ENCODE measurements at places on chromosomes 4 and X.
A peak's percentile ranks its signal among the peaks of the same experiment; 100 is the strongest.

- DNase-seq, result no peak
Observed at GRCh38 chr4:176238826-176239225, 30.2 kb downstream of the ASB5 start.

DNA sequence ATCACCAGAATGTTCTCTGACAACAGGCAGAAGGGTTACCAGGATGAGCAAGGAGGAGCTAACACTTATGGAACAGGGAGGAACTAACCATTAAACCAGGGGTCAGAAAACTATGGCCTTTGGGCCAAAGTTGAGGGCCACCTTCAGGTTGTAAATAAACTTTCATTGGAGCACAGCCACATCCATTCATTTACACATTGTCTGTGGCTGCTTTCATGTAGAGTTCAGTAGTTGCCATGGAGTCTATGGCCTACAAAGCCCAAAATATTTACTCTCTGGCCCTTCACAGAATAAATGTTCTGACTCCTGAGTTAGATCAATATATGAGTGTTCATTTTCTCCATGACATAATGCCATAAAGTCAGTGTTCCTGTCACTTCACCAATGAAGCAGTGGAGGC is 13.2 kb upstream of the HCCS start:
- DNase-seq, result no peak

DNA sequence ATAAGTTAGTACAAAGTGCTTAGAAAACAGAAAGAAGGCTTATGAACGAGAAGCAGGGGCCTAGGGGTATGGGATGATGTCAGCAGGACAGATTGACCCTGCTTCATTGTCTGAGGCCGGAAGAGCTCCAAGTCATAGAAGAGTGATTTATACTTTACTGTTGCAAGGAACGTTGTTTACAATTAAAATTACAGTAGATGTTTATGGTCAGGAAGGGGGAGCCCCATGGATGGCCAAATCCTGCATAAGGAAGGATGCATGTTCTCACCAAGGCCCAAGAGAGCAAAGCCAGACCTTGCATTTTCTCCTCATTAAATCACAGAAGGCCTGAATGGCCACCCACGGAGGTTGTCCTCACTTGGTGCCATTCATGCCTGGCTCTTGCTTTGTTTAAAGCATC is 115.3 kb downstream of the LDB2 start:
- no peak for DNase-seq

DNA sequence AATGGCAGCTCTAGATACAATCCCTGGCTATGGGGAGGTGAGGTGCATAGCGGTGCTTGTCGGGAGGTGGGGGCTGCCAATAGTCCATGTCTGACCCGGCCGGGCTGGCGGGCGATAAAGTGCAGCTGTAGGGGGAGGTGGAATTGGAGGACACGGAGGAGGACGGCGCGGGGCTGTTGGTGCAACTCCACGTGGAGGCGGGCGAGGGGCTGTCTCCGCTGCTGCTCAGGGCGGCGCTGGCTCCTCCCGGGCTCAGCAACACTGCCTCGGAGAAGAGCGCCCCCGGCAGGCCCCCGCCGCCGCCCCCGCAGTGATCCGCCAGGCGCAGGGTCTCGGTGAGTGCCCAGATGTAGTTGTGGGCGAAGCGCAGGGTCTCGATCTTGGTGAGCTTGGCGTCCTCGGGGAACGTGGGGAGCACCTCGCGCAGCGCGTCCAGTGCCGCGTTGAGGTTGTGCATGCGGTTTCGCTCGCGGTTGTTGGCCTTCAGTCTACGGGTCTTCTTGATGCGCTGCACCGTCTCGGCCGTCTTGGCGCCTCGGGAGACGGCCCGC is 1.3 kb downstream of the NEUROG2 start:
- DNase-seq, result no peak

GRCh38 chrX:129116676-129117470 is 406.4 kb downstream of the SMARCA1 start:
- no peak for DNase-seq

- DNase-seq, result no peak
Observed at GRCh38 chr4:77349796-77350195, 192.8 kb downstream of the CCNG2 start.

- no peak for DNase-seq
Observed at GRCh38 chrX:12614266-12614665, 176.9 kb upstream of the PRPS2 start.

DNA sequence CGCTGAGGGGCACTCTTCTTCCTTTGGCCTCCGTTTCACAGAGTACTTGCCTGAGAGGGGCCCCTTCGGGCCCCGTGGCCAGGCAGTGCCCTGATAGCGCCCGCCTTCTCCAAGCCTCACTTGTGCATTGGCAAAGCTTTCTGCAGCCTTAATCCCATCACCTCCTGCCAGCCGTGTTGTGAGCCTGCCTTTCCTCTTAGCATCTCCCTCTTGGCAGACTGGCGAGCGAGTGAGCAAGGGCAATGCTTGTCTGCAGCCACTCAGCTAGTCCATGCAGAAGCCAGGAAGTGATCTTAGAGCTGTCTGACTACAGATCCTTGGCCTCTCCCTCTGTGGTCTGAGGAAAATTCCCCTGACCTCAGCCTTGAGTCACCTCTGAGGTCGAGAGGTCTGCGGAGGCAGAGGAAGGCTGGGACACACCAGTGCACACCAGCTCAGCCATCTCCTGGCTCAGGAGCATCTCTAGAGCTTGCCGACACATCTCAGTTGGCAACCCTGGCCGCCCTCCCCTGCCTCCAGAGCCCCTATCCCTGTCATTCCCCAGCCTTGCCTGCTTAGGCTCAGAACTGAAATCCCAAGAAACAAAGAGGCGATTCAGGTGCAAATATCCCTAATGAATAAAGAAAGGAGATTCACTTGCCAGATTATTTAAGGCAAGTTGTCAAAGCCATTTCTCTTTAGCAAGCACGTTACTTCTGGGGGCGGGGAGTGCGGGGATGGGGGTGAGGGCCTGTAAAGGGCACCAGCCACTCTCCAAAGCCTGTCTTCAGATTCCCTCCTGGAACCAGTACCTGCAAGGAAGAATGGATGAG is 143.5 kb upstream of the MAMLD1 start:
- no peak for DNase-seq

- no peak for DNase-seq
Observed at GRCh38 chr4:145388043-145388442, 93.6 kb upstream of the SMAD1 start.

GRCh38 chrX:152819732-152820131 is 10.8 kb downstream of the CETN2 start:
- no peak for DNase-seq

- no peak for DNase-seq
Observed at GRCh38 chr4:23945451-23946017, 55.7 kb upstream of the PPARGC1A start.

- DNase-seq, result no peak
Observed at GRCh38 chrX:22559506-22559905, 286.8 kb downstream of the CBLL2 start.

GRCh38 chr4:186161138-186161537 is 30.2 kb upstream of the CYP4V2 start:
- DNase-seq, result no peak

- DNase-seq, result no peak
Observed at GRCh38 chr4:47274901-47275300, 188.6 kb downstream of the COMMD8 start.

DNA sequence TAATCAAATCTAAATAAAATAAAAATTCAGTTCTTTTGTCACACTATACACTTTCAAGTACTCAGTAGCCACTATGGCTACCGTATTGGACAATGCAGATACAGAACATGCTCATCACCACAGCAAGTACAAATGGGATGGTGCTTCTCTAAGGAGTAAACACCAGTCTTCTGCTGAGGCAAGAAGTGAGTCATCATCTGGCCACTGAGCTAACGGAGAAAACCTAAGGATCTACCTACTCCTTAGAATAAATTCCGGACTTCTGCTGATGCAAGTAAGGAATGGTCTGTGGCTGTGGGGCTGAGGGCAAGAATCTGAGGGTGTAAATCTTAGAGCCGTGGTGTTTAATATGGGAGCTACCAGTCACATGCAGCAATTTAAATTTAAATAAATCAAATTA is 11.3 kb upstream of the RBMXL3 start:
- DNase-seq, result no peak

- DNase-seq, result no peak
Observed at GRCh38 chr4:48195853-48196252, 61.8 kb upstream of the TXK start.

- DNase-seq, result no peak
Observed at GRCh38 chr4:77706717-77707116, 101.1 kb downstream of the CXCL13 start.

GRCh38 chr4:39456946-39457763 is 1.6 kb downstream of the RPL9 start:
- DNase-seq, result no peak

GRCh38 chr4:7980036-7980435 is 40.4 kb upstream of the AFAP1 start:
- no peak for DNase-seq

DNA sequence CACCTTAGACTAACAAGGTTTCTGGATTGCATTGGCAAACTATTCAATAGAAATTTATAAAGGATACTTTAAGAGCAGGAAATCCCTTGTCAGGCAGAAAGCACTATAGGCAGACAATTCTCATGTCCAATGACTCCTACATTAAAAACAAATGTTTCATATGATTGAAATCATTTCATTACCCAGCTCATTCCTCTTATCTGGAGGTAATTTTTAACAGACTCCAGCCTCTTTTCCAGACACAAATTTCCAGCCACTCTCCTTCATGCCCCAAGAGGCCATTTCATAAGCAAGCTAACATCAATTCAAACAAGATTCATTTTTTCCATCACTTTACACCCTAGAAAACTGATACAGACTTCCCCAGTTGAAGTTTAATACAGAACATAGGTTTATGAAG is 495.1 kb upstream of the FRG1 start:
- DNase-seq, result no peak

- DNase-seq, result no peak
Observed at GRCh38 chrX:20320461-20321159, 53.9 kb upstream of the RPS6KA3 start.

GRCh38 chrX:96440941-96441340 is 243.7 kb upstream of the DIAPH2 start:
- DNase-seq, result no peak

DNA sequence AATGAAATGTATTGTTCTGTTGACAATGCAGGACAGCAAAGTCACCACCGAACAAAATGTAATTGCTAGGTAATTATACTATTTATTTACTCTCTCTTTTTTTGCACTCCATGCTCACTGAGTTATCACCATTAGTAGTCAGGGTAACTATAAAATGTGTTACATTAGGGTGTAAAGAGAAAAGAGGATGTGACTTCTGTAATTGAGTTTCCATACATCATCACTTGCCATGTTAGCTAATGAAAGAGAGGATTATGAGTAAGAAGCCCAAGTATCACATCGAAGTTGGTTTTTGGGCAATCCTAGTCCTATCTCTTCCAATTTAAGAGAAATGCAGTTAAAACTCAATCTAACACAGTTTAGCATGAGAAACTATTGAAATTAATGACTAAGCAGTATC is 7.6 kb downstream of the ZXDA start:
- no peak for DNase-seq

- peak; percentile 69 for DNase-seq
Observed at GRCh38 chr4:26083987-26084386, 170.0 kb downstream of the SMIM20 start.

GRCh38 chrX:148309413-148309812 is 191.0 kb upstream of the AFF2 start:
- DNase-seq, result no peak

- DNase-seq, result no peak
Observed at GRCh38 chr4:107037199-107037584, 1.1 kb upstream of the DKK2 start.

- no peak for DNase-seq
Observed at GRCh38 chr4:68606240-68606639, 30.1 kb upstream of the UGT2B17 start.

DNA sequence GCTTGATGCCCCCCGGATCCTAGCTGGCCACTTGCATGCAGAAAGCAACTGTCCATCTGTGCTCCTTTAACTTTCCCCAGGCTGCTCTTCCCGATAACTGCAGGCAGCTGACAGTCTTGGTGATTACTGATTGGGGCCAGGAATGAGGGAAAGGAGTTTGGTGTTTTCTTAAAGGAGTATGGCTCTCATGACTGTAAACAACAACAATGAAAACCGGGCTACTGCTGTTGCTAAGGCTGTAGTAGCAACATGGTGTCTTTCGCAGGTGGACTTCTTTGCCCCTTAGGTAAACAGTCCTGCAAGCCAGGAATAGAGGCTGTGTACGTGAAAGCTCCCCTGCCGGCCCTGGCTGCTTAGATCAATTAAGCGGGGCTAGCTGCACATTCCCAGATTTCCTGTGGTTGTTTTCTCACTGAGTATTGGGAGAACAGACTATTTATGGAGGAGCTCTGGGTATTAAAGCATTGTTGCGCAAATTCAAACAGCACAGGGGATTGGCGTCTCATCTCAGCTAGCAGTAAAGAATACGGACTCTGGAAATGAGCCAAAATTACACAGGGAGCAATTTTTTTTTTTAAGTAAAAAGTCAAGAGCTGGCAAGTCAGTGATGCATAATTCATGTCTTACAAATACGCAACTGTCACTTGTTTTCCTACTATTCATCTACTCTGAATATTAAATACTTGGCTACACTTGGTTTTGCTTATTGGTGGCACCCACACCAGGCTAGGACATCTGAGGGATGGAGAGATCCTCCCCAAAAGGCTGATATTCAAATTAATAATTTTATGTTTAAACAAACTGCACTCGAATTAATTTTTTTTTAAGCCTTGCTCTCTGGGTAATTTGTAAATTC is 61.6 kb upstream of the NAP1L5 start:
- peak; percentile 70 for DNase-seq

DNA sequence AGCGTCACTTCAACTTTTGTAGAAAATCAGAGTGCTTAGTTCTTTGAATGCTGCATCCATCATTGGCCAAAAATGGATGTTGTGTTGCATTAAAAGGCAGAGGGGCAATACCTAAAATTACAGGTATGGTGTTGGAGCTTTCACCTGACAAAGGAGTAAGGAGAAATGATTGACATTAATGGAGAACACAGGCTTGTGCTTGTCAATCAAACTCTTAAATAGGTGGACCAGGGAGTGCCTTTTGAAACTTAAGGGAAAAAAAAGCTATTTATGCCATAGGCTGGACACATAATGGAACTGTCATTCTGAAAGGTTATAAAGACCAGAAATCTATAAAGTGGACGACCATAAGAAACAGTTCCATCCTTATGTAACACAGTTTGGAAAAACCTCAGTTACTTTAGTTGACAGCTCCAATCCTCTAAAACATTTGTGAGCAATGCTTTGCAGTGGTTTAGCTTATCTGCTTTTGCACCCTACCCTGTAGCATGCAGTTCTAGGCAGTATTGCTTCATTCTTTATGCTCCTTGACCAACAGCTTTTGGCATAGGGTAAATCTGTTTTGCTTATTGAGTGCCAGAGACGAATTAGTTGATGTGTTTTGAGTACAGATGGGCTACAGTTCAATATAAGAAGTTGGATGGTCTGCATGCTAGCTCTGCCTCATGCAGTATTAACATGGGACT is 2.4 kb downstream of the HADH start:
- no peak for DNase-seq

- no peak for DNase-seq
Observed at GRCh38 chr4:3223956-3224748, 24.8 kb upstream of the MSANTD1 start.

- DNase-seq, result no peak
Observed at GRCh38 chrX:46820391-46821100, 16.3 kb upstream of the RP2 start.
